HT-29 (cell line): ENCODE measurements at places on chromosomes 1 and 21.

DNA sequence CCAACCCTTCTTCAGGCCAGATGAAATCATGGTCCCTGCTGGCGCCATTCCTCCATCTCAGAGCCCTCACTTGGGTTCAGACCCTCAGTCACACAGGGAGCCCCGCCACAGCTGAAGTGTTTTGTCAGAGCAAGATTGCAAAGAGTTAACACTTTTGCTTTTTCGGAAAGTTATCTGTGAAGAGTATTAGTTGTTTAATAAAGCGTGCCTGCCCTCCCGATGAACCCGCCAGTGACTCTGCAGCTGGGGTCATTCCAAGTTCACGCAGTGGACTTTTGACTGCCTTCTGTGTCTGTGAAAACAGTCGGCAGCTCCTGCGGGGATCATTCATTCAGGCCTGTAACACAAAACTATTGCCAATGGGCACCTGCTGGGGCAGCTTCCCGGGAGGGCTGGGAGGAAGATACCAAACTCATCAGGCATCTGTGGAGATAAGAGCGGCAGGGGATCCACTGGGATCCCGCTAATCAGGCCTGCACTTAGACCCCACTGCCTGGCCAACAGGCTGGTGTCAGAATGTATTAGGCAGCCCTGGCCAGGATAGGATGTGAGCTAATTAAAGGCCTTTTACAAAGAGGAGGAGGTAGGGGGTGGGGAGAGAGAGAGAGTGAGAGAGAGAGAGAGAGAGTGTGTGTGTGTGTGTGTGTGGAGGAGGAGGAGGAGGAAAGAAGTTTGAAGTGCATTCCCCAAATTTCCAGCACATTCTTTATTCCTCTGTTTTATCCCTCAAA lies 184.5 kb downstream of the DHRS3 start:
- DNase-seq = peak; percentile 64

DNA sequence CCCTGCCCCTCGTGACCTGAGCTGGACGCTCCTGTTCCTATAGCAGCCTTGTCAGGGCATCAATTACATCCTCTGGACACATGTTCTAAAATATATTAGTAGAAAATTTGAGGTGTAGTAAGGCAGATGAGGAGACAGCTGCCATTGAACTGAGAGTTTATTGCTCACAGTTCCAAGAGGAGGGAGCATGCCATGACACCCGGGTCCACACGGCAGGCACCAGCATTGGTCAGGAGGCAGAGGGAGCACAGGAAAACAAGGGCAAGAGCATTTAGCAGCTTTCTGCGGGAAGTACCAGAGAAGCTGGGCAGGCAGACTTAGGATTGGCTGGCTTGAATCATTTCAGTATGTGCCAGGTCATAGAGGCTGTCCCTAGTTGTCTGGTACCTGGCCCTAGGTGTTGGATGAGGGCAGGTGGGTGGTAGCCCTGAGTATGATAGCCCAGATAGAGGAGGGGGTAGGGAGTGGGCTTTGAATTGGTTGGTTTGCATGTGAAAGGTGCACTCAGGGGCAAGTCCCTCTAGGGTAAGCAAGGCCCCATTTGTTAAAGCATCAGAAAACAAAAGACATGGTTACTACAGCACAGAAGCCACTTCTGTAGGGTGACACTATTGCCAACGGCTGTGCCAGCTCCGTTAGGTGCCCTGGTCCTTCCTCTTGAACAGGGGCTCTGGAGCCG lies 223.6 kb upstream of the RAB4A start:
- DNase-seq = no peak

DNA sequence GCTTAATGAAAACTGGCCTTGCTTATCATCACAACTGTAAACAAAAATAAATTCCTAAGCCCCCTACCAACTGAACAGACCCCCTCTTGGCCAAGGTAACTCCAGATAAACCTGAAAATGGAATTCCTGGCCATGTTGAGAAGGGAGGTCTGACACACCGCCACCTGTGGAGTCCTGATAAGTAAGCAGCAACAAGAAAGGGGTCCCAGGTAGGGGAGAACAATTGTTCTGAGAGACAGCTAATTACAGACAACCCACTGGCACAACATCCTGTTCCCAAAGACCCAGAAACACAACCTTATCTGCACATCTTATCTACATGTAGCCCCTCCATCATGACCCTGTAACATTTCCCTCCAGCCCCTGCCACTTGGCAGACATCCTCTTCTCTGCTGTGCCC lies 91.2 kb upstream of the TNR start:
- DNase-seq = no peak

GRCh38 chr21:45549626-45550463 lies 7.6 kb upstream of the SLC19A1 start:
- DNase-seq = no peak

- peak; percentile 76 for DNase-seq
Observed at GRCh38 chr1:168939110-168939946, 167.2 kb upstream of the ATP1B1 start.

DNA sequence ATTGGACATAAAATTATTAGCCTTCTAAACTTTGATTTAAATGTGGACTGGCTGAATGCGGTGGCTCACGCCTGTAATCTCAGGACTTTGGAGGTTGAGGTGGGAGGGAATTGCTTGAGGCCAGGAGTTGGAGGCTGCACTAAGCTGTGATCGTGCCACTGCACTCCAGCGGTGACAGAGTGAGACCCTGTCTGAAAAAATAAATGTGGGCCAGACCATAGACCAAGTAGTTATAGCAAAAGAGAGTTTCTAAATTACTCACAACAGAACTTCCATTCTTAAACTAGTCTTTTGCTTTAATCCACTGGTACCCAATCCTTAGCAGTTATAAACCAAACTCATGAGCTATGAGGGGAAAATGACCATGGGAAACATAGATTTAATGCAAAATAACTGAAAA lies 35.2 kb downstream of the RAP1A start:
- no peak for DNase-seq

GRCh38 chr1:59498640-59499039 lies 201.7 kb downstream of the FGGY start:
- DNase-seq = peak; percentile 37

DNA sequence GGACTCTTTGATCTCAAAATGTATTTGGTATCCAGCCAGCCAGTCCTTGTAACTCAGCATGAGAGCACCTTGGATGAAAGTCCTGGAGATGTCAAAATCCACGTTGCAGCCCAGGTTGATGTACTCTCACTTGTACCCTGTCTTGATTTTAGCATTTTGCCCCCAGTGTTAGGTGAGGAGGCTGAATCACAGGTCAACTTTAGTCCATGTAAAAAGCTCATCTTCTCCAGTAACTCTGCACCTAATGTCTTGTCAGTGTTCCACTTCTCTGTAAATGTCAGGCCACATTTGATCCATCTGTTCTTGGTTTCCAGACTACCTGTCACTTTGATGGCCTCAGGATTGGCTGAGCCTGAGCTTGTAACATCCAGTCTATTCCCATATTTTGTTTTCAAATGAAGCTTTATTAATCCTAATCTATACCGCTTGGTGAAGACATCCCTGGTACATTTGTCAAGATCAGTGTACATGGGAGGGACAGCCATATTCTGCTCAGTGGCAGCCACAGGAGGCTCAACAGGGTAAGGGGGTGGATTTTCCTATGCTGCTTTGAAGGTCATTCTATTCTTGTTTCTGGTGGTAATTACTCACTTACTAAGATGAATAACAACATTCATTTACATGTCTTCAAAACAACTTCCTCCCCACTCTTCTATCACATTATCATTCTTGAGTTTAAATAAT lies 24.1 kb upstream of the FCRL3 start:
- DNase-seq = no peak

DNA sequence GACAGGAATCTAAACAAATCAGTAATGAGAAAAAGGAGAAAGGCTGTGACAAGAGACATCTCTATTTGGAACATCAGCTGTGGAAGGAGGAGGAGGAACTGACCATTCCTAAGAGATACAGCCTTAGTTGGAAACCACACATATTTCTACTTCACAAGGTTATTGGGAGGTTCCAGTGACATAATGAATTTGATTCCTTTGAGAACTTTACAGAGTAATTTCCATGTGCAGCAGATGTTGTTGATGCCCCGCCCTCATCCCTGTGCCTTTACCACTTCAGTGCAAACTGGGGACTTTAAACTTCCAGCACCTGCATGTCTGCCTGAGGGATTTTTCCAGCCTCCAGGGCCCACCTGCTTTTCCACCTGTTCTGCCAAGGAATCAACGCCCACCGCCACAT lies 9.3 kb upstream of the ST6GALNAC5 start:
- no peak for DNase-seq

DNA sequence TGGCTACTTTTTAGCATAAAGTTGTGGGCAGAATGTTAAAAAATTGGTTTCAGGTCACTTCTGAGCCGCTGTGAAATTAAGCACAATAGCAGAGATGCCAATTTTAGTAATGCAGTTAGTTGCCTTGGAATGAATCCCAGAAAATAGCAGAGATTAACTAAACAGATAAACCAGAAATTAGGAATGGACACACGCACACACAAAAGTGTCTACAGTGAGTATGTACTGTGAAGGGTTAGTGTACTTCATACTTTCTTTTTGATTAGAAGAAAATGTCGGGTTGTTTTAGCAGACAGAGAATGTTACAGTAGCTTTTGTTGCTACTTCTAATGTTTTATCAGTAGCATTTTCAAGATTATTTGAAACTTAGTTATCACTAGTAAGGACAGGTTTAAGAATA lies 106.7 kb downstream of the LEPR start:
- DNase-seq = no peak

DNA sequence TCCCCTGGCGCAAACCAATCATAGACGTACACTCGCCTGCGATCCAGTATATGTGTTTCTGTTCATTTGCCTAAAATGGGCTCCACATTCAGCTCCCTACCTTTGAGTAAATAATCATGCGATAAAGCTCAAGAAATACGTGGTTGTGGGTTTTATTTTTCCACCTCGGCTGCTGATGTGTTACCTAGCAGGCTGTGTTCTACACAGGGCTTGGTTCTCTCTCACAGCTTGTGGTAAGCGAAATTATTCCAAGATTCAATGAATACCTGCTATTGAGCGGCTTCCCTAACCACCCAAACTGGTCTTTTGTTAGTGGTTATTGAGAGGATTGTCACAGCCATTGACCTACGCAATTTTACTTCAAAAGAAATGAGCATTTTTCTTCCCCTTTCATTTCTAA lies 180.2 kb downstream of the PBX1 start:
- no peak for DNase-seq

- no peak for DNase-seq
Observed at GRCh38 chr1:169022648-169023047, 83.8 kb upstream of the ATP1B1 start.

- DNase-seq = no peak
Observed at GRCh38 chr21:31754708-31754960, 22.7 kb upstream of the SCAF4 start.

DNA sequence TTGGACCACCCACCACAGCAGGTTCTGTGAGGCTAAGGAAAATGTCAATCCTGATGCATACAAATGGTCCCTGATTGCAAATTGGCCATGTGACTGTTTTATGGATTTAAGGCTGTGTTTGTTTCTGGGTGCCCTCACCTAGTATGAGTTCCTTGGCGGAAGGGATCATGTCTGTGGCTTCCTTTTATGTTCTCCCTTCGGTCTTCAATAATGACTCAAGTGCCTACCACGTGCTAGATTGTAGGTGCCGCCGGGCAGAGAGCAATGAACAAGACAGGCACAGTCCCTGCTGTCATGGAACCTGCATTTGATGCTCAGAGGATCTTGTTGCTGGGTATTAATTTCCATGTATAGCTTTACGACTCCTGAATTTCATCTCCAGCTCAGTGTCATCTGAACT lies 9.8 kb upstream of the VWA5B1 start:
- no peak for DNase-seq

DNA sequence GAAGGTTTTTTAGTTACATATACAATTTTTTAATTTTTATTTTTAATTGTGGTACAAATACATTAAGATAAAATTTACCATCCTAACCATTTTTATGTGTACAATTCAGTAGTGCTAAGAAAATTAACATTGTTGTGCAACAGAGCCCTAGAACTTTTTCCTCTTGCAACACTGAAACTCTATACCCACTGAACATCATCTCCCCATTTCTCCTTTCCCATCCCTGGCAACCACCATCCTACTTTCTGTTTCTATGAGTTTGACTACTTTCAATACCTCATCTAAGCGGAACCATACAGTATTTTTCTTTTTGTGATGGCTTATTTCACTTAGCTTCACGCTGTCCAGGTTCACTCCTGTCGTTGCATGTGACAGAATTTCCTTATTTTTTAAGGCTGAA lies 54.1 kb downstream of the PALMD start:
- no peak for DNase-seq

- DNase-seq = no peak
Observed at GRCh38 chr1:35350872-35351271, 82.4 kb downstream of the ZMYM4 start.

GRCh38 chr1:37601441-37601840 lies 5.7 kb upstream of the GNL2 start:
- DNase-seq = no peak

- DNase-seq = no peak
Observed at GRCh38 chr1:12012560-12013316, 6.6 kb upstream of the MIIP start.

- no peak for DNase-seq
Observed at GRCh38 chr1:19405761-19406487, 79.4 kb downstream of the CAPZB start.
